ENCODE measurements at places on chromosomes 12 and 14. TPM values are rescaled to one million over a fixed set of nuclear protein-coding genes. Genes with fewer than 3 reads are reported as not detected.

GRCh38 chr14:23380197-23380914 lies 3.5 kb downstream of the CMTM5 start:
- no peaks in the 10 kb centered on the region for H3K4me1 ChIP-seq
- no peak overlapping the region for H3K4me3 ChIP-seq
- no peaks in the 10 kb centered on the region for H3K36me3 ChIP-seq
- no peak overlapping the region for H3K27ac ChIP-seq
- H3K27me3 ChIP-seq: no peaks in the 10 kb centered on the region

- no peaks in the 10 kb centered on the region for H3K27me3 ChIP-seq
- H3K4me3 ChIP-seq: no peak overlapping the region
- no peaks in the 10 kb centered on the region for H3K36me3 ChIP-seq
- H3K4me1 ChIP-seq: peaks cover 4% of the 10 kb centered on the region
Observed at GRCh38 chr14:102187044-102187443, 47.3 kb downstream of the WDR20 start.

DNA sequence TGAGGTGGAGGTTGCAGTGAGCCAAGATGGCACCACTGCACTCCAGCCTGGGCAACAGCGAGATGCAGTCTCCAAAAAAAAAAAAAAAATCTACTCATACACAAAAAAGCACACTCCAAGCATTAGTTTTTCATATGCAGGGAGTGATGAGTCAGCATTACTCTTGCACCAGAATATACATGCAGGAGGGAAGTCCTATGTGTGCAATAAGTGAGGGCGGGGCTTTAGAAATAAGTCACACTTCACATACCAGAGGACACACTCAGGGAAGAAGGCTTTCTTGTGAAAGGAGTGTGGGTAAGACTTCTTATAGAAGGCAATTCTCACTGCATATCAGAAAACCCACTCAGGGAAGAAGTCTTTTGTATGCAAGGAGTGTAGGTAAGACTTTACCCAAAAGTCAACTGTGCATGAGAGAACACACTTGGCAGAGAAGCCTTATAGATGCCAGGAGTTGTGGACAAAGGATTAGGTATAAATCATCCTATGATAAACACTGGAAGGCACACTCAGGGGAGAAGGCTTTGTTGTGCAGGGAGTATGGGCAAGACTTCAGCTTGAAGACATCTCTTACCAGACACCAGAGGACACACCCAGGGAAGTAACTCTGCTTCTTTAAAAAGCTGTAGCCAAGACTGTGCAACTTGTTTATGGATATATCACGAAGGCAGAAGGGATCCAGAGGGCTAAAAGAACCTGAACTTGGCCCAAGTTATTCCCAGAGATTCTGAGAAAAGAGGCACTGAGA lies 50.5 kb downstream of the ATF7 start:
- DNase-seq: no peak
- H3K4me1 ChIP-seq: no peaks in the 10 kb centered on the region

GRCh38 chr14:75991753-75992152 lies 6.2 kb downstream of the IFT43 start:
- H3K27ac ChIP-seq: no peak overlapping the region
- H3K4me1 ChIP-seq: peaks cover 14% of the 10 kb centered on the region
- no peak for DNase-seq
- H3K4me3 ChIP-seq: no peak overlapping the region

The RPAP3 gene
- 52.0 TPM for total RNA-seq

- H3K27ac ChIP-seq: no peak overlapping the region
- DNase-seq: no peak
- no peak overlapping the region for H3K4me3 ChIP-seq
- no peaks in the 10 kb centered on the region for H3K27me3 ChIP-seq
- peaks cover 13% of the 10 kb centered on the region for H3K36me3 ChIP-seq
- no peaks in the 10 kb centered on the region for H3K4me1 ChIP-seq
Observed at GRCh38 chr14:22764382-22764781, 2.1 kb upstream of the OXA1L start.

- no peaks in the 10 kb centered on the region for H3K4me1 ChIP-seq
- no peak overlapping the region for H3K4me3 ChIP-seq
- no peaks in the 10 kb centered on the region for H3K36me3 ChIP-seq
- no peaks in the 10 kb centered on the region for H3K27me3 ChIP-seq
- no peak overlapping the region for H3K27ac ChIP-seq
- no peak for DNase-seq
Observed at GRCh38 chr12:91377436-91377835, 194.8 kb upstream of the DCN start.

The KRT5 gene
- total RNA-seq: not detected

GRCh38 chr14:68312884-68313610 lies 479.8 kb downstream of the ZFP36L1 start:
- H3K36me3 ChIP-seq: no peaks in the 10 kb centered on the region
- peaks cover 6% of the 10 kb centered on the region for H3K4me1 ChIP-seq
- peak overlapping the region; percentile 42 for H3K27ac ChIP-seq
- no peak overlapping the region for H3K4me3 ChIP-seq

GRCh38 chr14:74324931-74325361 lies 22.2 kb upstream of the ABCD4 start:
- no peak overlapping the region for H3K4me3 ChIP-seq
- no peaks in the 10 kb centered on the region for H3K27me3 ChIP-seq
- peaks cover 18% of the 10 kb centered on the region for H3K4me1 ChIP-seq
- H3K36me3 ChIP-seq: peaks cover 5% of the 10 kb centered on the region

- H3K27ac ChIP-seq: no peak overlapping the region
- H3K4me1 ChIP-seq: no peaks in the 10 kb centered on the region
- no peaks in the 10 kb centered on the region for H3K27me3 ChIP-seq
- H3K36me3 ChIP-seq: no peaks in the 10 kb centered on the region
- H3K4me3 ChIP-seq: no peak overlapping the region
Observed at GRCh38 chr12:60201891-60202290, 606.1 kb downstream of the SLC16A7 start.

The SLC5A8 gene
- not detected for total RNA-seq

DNA sequence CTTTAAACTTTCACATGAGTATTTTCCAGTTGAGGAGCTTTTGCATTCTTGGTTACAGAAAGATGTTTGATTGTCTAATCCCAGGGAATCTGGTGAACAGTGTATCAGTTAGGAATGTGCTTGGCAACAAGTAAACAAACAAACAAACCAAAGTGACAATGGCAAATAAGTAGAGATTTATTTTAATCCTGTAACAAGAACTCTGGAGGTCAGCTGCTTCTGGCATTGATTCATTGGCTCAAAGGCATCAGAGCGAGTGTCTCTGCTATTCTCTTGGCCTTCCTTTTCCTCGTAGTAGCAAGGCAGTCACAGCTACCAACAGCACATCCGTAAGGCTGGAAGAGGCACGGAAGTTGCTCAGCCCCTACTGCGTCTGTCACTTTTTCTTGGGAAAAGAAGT lies 37.2 kb downstream of the CRADD start:
- H3K27ac ChIP-seq: no peak overlapping the region
- H3K27me3 ChIP-seq: no peaks in the 10 kb centered on the region
- H3K36me3 ChIP-seq: no peaks in the 10 kb centered on the region
- DNase-seq: no peak
- H3K4me1 ChIP-seq: peaks cover 6% of the 10 kb centered on the region

DNA sequence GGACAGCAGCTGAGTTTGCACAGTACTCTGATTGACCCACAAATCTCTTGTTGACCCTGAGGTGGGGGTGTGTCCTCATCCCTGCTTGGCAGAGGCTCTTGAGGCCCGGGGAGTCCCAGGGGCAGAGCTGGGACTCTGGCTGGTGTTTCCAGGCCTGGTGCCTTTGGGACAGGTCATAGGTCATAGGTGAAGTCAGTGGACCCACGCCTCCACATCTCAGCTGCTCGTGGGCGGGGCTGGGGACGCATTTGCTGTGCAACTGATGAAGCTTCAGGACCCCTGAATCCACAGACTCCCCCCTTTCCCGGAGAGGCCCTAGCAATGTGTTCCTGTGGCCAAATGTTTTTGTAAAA lies 408 bp upstream of the CACNA2D4 start:
- H3K36me3 ChIP-seq: no peaks in the 10 kb centered on the region
- DNase-seq: no peak
- no peaks in the 10 kb centered on the region for H3K27me3 ChIP-seq

DNA sequence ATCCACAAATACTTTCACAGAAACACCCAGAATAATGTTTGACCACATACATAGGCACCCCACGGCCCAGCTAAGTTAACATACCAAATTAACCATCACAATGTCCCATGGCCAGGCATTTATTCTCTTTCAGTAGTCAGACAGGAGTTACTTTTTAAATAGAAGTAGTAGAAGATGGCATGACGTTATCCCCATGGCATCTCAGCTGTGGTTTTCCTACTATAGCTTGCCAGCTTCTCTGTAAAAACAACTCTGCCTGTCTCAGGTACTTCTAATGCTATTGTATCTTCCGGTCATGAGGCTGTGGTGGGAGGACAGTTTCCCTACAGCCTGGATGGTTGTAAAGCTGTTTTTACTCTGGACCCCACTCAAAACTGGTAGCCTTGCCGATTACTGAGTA lies 19.3 kb downstream of the CTSG start:
- no peak overlapping the region for H3K27ac ChIP-seq
- H3K4me1 ChIP-seq: no peaks in the 10 kb centered on the region
- H3K27me3 ChIP-seq: no peaks in the 10 kb centered on the region
- H3K36me3 ChIP-seq: no peaks in the 10 kb centered on the region
- DNase-seq: no peak
